ENCODE measurements at places on chromosomes 5 and 9.

- no peak for DNase-seq
Measured at GRCh38 chr5:165410476-165410875, 1905.1 kb downstream of the MAT2B start.

GRCh38 chr9:4022435-4023067 lies 277.3 kb downstream of the GLIS3 start:
- DNase-seq, result no peak

GRCh38 chr5:55172937-55173686 lies at the start of gene CDC20B:
TSS of gene CDC20B (minus strand) at chr5:55173177. CDS start at chr5:55173000, 177 bp downstream.
- peak; percentile 79 for DNase-seq

GRCh38 chr5:134427540-134428041 lies 15.9 kb upstream of the CDKN2AIPNL start:
- peak; percentile 54 for DNase-seq

- DNase-seq, result no peak
Measured at GRCh38 chr5:5676218-5676617, 253.7 kb downstream of the ICE1 start.

GRCh38 chr5:485946-486491 lies 38.2 kb downstream of the SLC9A3 start:
- DNase-seq, result no peak

GRCh38 chr5:178430186-178431062 lies 159.8 kb downstream of the COL23A1 start:
- no peak for DNase-seq

GRCh38 chr5:38341056-38341455 lies 82.7 kb downstream of the EGFLAM start:
- DNase-seq, result no peak

GRCh38 chr9:89873801-89874200 lies 269.0 kb downstream of the GADD45G start:
- no peak for DNase-seq

- DNase-seq, result no peak
Measured at GRCh38 chr9:83182071-83182470, 119.1 kb upstream of the RASEF start.

GRCh38 chr9:38668791-38669466 lies 48.5 kb upstream of the ANKRD18A start:
- DNase-seq, result no peak

DNA sequence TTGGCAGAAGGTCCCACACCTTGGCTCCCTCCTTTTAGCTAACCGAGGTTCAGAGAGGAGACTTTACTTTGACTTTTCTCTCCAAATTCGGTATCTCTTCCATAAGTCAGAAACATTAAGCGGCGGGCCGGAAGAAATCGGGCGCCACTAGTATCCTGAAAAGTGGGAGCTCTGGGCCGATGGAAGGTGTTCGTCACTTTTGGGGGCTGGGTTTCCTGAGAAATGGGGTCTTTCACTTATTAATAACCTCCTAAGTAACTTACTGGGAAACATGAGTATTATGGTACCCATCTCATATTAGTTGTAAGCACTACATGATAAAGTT lies 716 bp downstream of the STX17 start:
- DNase-seq, result no peak

GRCh38 chr5:1961952-1962595 lies 79.3 kb upstream of the IRX4 start:
- no peak for DNase-seq

- no peak for DNase-seq
Measured at GRCh38 chr5:107387526-107388140, 283.1 kb downstream of the EFNA5 start.

- no peak for DNase-seq
Measured at GRCh38 chr9:81456431-81457006, 232.8 kb downstream of the TLE1 start.

- DNase-seq, result no peak
Measured at GRCh38 chr9:72440378-72440777, 75.4 kb upstream of the ZFAND5 start.

DNA sequence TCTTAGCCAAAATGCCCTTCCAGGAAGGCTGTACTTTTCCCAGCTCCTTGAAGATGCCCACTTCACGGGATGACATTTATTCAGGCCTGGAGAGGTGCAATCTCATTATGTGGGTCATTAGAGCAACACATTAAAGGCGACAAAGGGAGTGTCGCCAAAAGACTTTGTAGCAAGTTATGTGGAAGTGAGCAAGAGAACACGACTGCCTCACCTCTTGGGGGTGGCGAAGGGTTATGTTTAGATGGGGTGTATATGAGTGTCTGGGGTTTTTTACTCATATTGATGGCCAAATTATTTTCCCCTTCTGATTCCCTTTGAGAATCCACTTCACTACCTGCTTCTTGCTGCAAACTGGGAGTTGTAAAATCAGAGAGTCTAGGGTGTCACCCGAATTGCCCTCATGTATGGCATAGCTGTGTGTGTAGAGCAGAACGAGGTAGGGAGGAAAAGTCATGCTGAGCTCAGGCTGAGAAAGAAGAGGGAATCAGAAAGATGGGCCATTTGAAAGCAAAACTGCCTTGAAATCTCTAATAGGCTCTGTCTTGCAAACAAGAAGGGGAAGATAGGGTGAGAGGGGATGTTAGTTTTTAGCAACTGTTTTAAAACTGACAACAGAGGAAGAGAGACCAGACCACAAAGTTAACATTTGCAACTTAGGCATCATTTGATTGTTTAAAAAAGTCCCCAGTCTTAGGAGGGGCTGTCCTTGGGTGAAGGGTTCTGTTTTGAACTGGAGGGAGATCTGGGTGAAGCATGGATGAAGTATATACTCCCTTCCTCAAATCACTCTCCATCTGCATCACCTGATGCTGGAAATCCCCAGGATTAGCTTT lies 97.1 kb upstream of the IL12B start:
- DNase-seq, result no peak

GRCh38 chr5:474840-475661 lies 32.1 kb downstream of the EXOC3 start:
- DNase-seq, result no peak

Data from HAP-1 (cell line).